ENCODE measurements at places on chromosomes 7 and 10.

- DNase-seq, result no peak
These were observed 62.1 kb upstream of the AQP1 start for GRCh38 chr7:30849565-30849964.

DNA sequence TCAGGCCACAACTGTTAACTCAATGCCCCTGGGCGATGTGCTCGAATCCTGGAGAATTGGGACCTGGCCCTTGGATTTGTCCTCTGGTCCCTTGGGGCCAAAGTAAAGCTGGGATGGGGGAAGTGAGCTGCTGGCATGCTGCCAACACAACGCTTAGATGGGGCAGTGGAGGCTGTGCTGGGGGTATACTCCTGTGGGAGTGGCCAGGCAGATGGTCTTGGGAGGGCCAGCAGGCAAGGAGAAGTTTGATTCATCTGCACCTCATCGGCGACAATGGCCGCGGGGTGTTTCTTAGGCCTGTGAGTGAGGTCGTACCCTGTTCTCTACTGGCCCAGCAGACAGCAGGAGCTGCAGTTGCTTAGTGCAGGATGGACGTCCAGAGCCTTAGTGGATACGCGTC, 139.0 kb upstream of the MTPN start:
- DNase-seq, result no peak

DNA sequence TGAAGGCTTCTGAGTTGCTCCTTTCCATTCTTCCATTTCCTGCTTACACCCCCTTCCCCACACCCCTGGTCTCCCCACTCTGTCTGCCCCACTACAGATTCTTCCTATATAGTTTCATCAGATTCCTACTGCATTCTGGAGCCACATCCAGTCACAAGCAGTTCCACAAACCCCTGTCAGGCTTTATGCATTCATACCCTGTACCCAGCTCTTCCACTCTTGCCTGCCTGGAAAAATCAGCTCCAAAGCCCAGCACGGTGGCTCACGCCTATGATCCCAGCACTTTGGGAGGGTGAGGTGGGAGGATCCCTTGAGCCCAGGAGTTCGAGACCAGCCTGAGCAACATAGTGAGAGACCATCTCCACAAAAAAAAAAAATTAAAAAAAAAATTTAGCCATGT, 60.4 kb downstream of the C10orf67 start:
- no peak for DNase-seq

DNA sequence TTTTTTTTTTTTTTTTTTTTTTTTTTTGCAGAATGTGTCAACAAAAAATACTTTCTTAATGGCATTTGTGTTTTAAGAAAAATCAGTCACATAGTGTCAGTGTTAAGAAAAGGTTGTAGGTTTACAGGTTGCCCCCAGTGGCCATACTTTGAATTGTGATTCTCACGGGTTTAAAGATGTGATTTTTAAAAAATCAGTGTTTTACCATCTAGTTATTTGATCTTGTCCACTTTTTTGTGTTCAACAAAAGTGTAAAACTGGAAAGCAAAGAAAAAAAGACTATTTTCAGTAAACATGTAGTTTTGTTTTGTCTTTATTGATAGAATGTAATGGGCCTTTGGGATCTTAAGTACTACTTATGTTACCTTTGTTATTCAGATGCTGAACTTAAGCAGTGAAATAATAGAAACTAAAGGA, 25.7 kb downstream of the SUV39H2 start:
- DNase-seq, result peak; percentile 42

GRCh38 chr10:130339091-130339490, 202.9 kb downstream of the GLRX3 start:
- no peak for DNase-seq

DNA sequence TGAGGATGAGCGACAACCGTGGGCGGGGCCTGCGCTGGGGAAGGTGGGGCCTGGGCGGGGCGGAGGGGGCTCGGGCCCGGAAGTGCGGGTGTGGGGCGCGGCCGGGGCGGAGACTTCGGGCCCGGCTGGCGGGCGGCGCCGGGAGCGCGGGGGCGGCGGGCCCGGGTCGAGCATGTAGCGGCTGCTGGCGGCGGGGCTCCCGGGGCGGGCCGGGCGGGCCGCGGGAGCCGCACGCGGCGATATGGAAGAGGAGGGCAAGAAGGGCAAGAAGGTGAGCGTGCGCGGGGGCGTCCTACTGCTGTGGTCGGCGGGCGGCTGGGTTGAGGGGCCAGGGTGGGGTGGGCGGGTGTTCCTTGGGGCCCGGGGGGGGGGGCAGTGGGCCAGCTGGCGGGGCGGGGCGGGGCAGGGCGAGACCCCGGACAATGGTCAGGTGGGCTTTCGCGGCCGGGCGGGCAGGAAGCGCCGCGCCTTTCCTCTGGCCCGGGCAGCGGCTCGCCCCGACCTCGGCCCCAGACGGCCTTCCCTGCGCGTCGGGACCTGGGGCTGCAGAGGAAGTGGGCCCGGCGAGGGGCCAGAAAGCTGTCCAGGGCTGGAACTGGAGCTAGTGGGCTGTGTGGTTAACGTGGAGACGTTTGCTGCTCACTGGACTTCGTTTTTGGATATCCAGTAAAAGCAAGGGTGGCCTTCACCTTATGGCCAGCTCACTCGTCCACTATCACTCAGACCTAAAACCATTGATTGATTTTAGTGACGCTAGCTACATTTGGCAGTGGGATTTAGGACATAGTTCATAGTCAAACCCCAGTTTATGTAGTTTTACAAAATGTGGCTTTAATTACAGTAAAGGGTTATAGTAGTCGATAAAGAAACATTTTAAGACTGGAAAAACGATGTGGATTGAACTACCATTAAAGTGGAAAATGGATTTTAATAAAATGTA, at the start of gene CCM2:
Gene CCM2 (plus strand): TSS at position 109 of the 940 bp plus-strand sequence. CDS start 133 bp downstream, at position 242.
- DNase-seq, result peak; percentile 43

DNA sequence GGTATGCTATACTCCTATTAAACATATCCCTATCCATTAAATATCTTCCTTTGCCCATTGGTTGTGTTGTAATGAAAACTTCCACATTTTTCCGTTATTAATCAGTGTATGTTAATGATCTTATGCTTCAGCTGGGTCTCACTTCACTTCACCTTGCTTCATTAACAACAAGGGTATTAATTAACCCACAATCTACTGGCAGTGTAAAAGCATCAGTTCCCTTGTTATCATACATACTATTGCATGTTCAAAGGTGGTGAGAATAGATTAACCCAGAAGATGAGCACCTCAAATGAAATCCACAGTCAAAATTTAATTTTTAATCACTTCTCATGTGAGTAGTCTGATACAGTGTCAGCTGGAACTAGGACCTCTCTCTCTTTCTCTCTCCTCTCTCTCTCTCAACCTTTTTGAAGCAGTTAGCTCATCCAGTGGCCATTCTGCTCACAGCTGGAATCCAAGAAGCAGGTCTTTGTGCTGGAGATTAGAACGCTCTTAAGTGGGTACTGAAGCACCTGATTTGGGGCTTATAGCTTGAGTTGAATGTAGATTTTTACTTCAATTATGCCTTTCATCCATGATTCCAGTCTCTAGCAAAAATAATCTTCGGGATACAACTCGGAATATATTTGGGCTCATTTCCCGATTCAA, 172.3 kb downstream of the RAPGEF5 start:
- DNase-seq, result no peak

DNA sequence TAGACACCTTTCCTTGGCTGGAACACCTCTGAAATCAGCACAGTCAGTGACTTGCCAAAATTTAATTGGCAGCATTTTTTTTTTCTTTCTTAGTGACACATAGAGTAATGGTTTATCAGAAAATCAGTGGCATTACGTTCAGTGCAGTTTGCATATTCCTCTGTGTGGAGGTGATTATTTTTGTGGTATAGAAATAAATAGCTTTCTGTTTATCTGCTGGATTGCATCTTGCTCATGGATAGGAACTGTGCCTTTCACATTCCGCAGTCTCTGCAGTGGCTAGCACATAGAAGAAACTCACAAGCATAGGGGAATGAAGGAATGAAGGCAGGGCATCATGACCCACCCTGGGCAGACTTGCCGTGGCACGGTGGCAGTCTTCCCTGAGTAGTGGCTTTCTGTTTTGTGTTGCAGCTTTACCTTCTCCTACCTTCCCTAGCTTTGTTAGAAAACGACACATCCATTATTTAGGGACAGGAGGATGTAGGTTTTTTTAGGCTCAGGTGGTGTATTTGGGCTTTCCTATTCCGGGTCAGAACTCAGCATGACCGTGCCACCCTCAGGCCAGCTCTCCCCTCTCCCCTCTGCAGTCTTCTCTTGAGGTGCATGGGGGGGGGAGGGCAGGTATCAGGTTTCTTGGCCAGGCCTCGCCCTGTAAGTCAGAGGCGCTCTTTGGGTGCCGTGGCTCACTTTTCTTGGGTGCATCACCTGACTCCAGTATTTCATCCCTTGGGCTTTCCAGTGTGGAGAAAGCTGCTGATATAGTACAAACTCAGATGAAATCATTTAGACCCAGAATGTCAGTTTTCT, 112.5 kb upstream of the GJD4 start:
- DNase-seq, result no peak

- DNase-seq, result no peak
These were observed 439.5 kb upstream of the NRP1 start for GRCh38 chr10:33773886-33774480.

DNA sequence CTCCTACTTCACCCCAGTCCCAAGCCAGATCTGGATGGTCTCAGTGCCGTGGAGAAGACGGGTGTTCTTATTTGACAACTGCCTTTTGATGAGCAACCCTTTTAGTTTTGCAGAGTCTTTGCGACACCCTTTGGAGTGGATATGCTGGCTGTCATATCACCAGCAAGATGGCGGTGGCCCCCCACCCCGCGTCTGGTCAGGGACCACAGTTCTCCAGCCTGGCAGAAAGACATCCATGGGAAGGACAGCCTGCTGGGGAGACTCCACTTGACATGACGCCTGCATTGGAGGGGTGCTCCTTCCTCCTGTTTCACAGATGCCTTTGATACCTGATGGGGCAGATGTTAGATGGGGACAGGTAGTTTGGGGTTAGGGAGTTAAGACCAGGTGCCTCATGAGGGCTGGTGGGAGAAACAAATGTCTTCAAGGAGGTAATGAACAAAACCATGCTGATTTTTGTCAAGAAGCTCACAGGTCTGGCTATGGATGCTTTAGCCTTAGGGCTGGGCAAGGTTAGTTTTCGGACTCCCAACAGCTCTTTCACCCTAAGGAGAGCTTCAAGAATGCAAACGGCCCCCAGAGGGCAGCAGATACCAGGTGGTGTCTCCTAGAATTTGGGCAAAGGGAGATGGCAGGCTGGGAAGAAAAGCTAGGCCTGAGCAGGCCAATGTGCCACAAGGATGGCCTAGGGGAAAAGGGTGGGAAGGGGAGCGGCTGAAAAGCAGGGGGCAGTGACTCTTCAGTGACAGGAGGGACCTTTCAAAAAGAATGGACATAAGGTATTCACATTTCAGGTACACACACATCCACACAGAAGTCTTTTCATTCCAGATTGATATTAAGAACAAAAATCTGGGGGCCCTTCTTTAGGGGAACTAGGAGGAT, 95.2 kb downstream of the CLEC2L start:
- DNase-seq, result peak; percentile 47

DNA sequence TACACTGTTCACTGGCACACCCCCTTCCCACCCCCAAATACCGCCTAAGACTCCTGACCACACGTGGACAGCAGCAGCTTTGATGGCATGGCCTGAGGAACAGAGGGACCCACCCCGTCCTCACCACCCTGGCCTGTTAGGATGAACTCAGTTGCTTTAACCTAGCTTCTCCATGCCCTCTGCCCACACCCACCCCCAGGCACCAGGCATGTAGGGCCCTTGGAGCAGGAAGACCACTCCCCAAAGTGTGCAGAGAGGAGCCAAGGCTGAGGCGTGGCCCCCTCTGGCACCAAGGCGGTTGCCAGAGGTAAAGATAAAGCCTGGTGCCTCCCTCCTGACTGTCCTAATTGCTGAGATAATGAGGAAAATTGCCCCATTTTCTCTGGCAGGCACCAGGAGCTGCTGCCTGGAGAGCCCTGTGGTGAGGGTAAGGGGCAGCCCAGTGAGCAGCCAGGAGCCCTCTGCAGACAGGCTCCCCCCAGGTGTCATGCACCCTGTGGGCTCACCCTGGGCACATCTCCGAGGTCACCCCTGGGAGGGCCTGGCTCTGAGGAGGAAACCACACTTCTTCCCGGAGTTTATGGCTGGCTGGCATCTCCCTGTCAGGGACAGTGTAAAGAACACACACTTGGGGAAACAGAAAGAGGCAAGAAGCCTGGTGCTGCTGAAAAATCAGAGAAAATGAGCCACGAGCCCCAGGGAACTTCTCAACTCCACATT, 47.7 kb downstream of the LRRC20 start:
- DNase-seq, result no peak

- no peak for DNase-seq
These were observed 93.0 kb upstream of the TMEM72 start for GRCh38 chr10:44818041-44818649.

- DNase-seq, result no peak
These were observed 20.5 kb upstream of the CRYGN start for GRCh38 chr7:151460474-151460855.

DNA sequence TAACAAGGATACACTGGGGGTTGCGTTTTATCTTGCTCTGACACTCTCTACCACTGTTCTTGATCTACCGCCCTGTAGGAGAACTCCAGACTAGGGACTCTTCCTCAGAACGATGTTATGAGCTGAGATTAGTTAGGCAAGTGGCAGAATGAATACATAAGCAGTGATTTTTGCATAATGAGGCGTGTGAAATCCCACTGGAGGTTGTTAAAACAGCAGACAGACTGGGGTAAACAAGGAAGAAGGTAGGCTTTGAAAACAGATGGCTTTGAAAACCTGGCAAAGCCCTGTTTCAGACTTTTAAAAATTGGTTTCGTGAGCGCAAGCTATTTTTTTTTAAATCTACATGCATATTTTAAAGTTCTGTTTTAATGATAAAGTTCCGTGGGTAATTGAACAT, 785.2 kb downstream of the TYW1 start:
- no peak for DNase-seq

Measured in fibroblast of mammary gland (primary cell).